NCI-H146 (cell line): ENCODE measurements at places on chromosomes 6 and 20.
A peak's percentile ranks its signal among the peaks of the same experiment; 100 is the strongest.

GRCh38 chr20:20888266-20888656 is 175.8 kb upstream of the RALGAPA2 start:
- DNase-seq = no peak

GRCh38 chr6:93787841-93788240 is 368.5 kb upstream of the EPHA7 start:
- no peak for DNase-seq

- no peak for DNase-seq
These were observed 18.2 kb downstream of the TRIM26 start for GRCh38 chr6:30194797-30195690.

DNA sequence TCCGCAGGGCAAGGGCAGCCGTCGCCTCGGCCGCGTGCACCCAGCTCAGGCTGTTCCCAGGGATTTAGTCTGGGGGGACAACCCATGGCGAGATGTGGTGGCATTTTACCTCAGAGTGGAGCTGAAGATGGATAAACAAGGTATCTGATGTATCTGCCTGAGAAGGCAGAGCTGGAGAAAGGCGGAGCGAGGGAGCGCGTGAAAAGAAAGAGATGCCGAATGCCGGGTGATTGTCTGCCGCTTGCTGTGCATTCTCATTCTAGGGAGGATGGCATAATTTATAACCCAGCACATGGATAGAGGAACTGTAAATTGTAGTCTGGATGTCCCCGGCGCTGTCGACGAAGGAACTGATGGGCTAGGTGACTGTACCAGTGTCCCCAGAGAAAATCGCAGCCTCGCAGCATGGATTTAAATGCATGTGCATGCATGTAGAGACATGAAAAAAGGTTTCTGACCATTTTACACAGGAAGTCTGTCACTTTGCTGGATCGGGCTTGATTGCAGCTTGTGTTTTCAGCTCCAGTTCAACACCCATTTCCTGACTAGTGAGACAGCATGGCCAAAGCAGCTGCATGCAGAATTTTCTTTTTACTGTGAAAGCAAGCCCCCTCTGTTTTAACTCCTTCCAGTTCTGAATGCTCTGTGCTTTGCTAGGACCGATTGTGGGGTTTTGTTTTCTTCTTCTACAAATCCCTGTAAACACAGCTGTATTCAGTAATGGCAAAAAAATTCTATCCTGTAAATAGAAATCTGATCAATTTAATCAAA is 149.7 kb downstream of the PRL start:
- peak; percentile 10 for DNase-seq

GRCh38 chr6:17530321-17530835 is 69.7 kb upstream of the FAM8A1 start:
- no peak for DNase-seq

- no peak for DNase-seq
These were observed 114.6 kb downstream of the ADAT2 start for GRCh38 chr6:143335865-143336264.

GRCh38 chr6:61887423-61887822 is 398.6 kb downstream of the KHDRBS2 start:
- peak; percentile 1 for DNase-seq

GRCh38 chr20:34131491-34131890 is 19.4 kb upstream of the EIF2S2 start:
- DNase-seq = no peak

GRCh38 chr20:22719167-22719591 is 134.8 kb upstream of the FOXA2 start:
- no peak for DNase-seq

DNA sequence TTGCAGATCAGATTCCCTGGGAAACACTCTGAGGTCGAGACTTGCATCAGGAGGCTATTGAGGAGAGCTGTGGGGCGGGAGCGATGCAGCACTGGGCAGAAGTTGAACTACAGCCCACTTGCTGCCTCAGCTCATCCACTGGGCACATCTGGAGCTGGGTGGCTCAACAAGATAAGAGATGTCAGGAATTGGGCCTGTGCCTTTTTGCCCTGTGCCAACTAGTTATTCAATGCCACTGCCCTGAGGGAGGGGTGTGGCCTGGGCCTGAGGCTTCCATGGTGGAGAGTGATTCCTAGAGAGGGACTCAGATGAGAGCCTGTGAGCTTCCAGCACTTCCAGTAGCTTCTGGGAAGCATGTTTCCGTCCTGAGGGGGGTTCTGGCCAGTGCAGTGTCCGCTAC is 32.7 kb downstream of the BRPF3 start:
- DNase-seq = no peak

DNA sequence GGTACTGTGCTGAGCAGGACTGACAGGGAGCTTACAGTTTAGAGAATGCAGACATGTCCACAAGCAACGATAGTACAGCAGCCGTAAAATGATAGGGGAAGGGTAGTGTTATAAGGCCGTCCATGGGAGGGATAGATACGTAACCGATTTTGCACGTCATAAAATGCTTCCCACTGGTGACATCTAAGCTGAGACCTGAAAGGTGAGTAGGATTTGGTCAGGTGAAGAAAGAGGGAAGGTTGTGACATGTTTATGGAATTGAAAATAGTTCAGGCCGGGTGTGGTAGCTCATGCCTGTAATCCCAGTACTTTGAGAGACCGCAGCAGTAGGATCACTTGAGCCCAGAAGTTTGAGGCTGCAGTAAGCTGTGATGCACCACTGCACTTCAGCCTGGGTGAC is 25.6 kb downstream of the SNX9 start:
- no peak for DNase-seq
